ENCODE measurements at places on chromosomes 5 and 9.
A peak's percentile ranks its signal among the peaks of the same experiment; 100 is the strongest.

- no peak for DNase-seq
Measured at GRCh38 chr5:139806726-139807646, 11.4 kb downstream of the PSD2 start.

DNA sequence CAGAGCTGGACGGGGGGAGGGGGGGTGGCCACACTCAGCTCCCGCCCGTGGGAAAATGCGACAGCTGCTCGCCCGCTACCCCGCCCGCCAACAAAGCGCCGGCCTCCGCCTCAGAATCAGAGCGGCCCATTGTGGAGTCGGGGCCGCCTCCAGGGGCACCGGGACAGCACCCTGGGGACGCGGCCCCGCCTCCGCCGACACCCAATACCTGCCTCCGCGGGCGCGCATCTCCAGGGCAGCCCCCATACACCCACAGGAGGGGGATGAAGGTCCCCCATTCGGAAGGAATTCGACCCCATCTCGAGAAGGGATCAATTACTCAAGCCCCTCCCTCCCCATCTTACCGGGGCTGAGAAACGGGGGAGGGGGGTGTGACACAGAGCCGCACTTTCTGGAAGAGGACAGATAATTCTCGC lies 1.3 kb downstream of the NOTCH1 start:
- no peak for DNase-seq

DNA sequence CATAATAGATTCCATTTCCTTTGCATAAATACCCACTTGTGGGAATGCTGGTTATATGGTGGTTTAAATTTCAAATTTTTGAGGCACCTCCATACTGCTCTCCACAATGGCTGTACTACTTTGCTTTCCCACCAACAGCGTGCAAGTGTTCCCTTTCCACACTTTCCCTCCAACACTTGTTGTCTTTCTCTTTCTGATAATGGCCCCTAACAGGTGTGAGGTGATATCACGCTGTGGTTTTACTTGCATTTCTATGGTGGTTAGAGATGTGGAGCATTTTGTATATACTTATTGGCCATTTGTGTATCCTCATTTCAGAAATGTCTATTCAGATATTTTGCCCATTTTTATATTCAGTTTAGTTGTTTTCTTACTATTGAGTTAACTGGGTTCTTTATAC lies 34.6 kb downstream of the CTSL start:
- DNase-seq, result no peak

- DNase-seq, result no peak
Measured at GRCh38 chr9:85741095-85741874, 469 bp downstream of the AGTPBP1 start.

DNA sequence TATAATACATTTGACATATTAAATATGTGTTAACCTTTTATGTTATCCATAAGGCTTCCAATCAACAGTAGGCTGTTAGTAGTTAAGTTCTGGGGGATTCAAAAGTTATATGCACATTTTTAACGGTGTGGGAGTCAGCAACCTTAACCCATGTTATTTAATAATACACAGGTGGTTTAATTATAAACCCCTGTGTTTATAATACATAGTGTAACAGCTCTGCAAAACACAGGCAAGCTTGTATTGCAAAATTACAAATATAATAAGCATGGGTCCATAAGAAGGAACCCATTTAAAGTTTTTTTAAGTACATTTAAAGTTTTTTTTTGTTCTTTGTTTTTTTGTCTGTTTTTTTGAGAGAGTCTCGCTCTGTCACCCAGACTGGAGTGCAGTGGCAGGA lies 14.5 kb upstream of the RAD23B start:
- no peak for DNase-seq

GRCh38 chr9:71767163-71767775 lies 1.0 kb downstream of the CEMIP2 start:
- no peak for DNase-seq

GRCh38 chr9:107878462-107878861 lies 388.9 kb upstream of the KLF4 start:
- no peak for DNase-seq

GRCh38 chr5:138702166-138703077 lies 50.8 kb upstream of the CTNNA1 start:
- DNase-seq, result no peak

DNA sequence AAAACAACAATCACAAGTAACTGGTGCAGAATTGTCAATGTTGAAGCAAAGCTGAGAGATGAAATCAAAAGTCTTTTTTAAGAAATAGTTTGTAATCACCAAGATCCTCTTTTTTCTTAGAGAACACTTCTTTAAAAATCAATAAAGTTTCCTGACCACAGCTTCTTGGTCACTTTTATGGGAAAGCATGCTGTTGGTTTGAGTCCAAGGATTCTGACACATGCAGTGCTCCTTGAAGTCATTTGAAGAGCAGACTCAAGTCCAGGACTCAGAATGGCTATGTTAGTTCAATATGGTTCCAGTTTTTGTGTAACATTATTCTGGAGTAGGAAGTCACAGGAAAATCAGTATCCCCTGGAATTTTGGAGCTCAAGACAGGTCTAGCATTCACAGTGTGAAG lies 480.6 kb downstream of the NR2F1-AS1 start:
- DNase-seq, result no peak

DNA sequence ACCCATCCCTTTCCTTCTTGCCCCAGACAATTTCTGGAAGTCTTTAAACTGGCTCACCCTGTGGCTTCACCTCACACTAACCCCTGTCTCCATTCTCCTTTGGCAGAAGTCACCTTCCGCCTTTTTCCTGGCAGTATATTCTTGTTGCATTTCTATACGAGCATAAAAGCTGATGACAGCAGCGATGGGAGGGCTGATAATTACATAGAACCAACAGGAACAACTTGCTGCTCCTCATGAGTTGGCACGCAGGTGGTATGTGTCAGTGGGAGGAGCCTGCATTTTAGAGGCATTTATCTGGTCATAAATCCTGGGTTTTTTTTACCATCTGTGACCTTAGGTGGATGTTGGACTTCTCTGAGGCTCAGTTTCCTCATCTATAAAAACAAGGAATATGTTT lies 61.4 kb upstream of the CKMT2 start:
- no peak for DNase-seq

GRCh38 chr5:40277161-40277906 lies 402.4 kb upstream of the PTGER4 start:
- DNase-seq, result peak; percentile 34

DNA sequence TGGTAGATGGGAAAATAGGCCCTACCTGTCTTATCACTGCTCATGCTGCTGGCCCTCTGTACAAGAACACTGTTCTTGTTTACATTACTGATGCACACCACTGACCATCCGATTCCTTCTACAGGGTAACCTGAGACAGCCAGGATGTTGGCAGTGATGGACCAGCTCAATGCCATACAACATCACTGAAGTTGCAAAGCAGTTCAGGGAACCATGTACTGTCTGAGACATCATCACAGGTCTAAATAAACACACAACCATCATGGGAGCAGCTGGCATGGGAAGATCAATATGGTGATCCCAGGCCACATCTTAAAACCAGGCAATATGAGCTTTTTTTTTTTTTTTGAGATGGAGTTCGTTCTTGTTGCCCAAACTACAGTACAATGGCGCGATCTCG lies 59.0 kb downstream of the IARS1 start:
- DNase-seq, result no peak

DNA sequence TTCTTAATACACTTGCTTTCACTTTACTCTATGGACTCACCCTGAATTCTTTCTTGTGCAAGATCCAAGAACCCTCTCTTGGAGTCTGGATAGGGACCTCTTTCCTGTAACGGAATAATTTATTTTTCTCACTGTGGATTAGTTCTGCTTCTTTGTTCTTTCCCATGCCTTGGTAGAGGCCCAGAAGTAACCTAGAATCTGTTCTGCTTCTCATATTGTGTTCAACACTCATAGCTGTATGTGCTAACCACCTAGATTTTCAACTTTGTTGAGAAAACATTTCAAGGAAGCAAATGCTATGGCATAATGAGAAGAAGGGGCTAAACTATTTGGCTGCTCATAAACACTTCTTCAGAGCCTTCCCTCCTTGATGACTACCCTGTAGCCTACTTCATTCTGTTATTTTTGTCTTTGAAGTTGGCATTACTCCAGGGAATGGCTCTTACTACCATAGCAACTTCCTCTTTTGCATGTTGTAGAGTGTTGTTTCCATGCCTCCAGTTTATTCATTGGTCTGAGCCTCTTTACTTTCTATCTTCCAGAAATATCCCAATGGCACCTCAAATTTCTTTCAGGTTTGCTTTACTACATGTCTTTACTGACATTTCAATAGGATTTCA lies 74.3 kb downstream of the KIAA0825 start:
- peak; percentile 12 for DNase-seq

- no peak for DNase-seq
Measured at GRCh38 chr9:77438653-77439052, 209.5 kb downstream of the GNA14 start.

DNA sequence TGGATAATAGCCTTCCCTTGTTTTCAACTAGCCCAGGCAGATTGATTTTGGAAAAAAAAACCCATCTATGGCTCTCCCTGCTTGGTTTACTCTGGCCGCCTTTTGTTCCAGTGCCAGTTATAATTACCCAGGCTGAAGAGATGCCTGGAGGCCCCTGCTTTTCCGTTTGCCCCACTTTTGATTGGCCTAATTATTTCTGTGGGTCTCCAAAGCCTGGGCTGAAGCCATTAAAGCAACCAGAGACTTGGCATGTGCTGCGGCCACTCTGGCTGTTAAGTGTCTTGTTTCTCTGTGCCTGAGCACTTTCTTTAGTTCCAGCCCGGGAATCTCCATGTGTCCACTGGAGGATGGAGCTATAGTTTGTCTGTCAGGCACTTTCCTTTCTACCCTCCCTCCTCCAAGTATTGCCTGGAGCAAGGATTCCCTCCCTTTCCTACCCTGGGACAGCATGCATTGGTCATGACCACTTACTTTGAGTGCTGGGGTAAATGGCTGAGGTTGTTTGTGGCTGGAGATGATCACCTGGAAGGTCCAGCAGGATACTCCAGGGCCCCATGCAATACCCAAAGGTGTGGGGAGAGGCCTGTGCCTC lies 105.1 kb upstream of the CTSL start:
- DNase-seq, result no peak

GRCh38 chr5:65548281-65548680 lies 14.7 kb downstream of the CENPK start:
- no peak for DNase-seq

GRCh38 chr5:73867345-73868335 lies 241.6 kb downstream of the ARHGEF28 start:
- DNase-seq, result no peak

GRCh38 chr9:135101926-135102325 lies 14.5 kb downstream of the OLFM1 start:
- DNase-seq, result no peak

GRCh38 chr9:4301296-4301695 lies 1.4 kb upstream of the GLIS3 start:
- no peak for DNase-seq

GRCh38 chr9:8727191-8727590 lies 927.6 kb upstream of the DMAC1 start:
- no peak for DNase-seq

DNA sequence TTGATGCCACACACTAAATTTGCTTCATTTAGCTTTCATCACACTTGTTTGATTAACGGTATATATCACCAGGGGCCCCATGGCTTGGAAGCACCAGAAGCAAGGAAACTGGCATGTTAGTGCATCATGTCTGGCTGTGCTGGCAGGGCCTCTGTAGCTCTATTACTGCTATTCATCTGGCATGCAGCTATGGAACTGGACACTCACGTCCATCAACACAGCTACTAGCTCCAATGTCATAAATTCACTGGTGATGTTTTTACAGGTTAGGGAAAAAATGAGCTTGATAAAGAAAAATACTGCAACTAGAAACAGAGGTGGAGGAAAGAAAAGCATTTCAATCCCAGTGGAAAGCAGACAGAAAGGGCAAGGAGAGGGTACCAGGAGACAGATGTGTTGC lies 343.2 kb downstream of the DEPDC1B start:
- DNase-seq, result no peak

DNA sequence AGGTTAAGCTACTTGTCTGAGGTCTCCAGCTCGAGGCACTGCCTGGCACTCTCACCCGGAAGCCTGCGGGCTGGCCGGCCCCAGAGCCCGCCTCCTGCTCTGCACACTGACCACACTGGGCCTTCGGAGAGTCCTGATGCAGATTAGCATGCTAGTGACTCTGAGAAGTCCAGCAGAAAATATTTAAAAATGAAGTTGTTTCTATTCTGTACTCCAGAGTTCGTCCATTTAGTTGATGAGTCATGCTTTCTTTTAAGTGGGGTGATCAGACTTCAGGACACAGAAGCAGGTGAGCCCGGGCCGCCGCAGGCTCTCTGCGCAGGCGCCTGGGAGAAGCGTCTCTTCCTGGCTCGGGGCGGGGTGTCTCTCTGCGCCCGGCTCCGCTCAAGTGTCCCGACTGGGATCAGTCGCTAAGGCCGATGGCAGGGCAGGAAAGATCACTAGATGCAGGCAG lies 32.5 kb downstream of the FAM240B start:
- DNase-seq, result no peak

GRCh38 chr5:72170101-72170500 lies 62.8 kb downstream of the MAP1B start:
- no peak for DNase-seq

DNA sequence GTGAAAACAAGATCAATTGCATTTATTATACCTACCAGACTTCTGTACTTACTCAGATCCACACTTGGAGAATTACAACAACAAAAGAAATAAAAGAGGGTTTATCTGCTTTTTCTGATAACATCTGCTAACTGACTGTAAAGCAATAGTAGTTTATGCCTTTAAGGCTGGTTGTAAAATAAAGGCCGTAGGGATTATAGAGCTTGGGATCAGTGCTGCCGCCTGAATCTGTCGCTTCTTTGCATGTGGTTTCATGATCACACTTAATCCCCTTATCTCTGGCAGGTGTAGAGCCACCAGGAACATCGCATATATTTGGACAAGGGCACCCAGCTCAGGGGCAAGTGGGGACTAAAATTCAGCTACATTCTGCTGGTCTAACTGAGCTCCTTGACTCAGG lies 146.7 kb downstream of the CCDC192 start:
- no peak for DNase-seq

GRCh38 chr5:158951436-158952247 lies 148.1 kb downstream of the EBF1 start:
- DNase-seq, result no peak

GRCh38 chr9:71743217-71743705 lies 25.1 kb downstream of the CEMIP2 start:
- DNase-seq, result no peak

- no peak for DNase-seq
Measured at GRCh38 chr5:154302161-154302560, 111.6 kb downstream of the GALNT10 start.

DNA sequence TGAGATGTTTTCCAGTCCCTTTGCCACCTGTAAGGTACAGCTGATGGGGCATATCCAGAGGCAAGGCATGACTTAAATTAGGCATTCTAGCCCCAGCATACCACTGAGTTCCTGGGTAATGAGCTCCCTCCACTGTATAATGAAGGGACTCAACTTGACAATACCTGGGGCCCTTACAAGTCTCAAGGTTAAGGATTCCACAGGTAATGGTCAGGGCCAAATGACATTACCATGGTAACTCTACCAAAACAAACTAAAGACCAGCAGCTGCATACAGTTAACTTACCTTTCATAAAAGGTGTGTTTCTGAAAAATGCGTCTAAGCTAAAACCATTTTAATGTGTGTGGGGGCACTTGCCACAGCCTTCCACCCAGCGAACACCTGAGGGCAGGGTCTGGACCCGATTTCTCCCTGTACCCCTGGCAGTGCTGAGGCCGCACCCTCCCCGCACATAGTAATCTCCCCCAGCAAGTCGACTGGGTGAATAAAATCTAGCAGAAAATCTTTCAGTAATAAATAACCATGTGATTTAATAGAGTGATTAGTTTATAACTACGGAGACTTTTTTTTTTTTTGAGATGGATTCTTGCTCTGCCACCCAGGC lies 24.2 kb downstream of the CCDC69 start:
- no peak for DNase-seq

GRCh38 chr9:19920401-19920800 lies 131.6 kb upstream of the SLC24A2 start:
- no peak for DNase-seq
